CD8-positive, alpha-beta memory T cell (primary cell): ENCODE measurements at places on chromosomes 16 and 17. TPM values are rescaled to one million over a fixed set of nuclear protein-coding genes. Genes with fewer than 3 reads are reported as not detected.
A peak's percentile ranks its signal among the peaks of the same experiment; 100 is the strongest.

SPATA22 gene
- not detected for total RNA-seq

ZNF385C gene
- total RNA-seq = not detected

GRB7 gene
- total RNA-seq = not detected

BCAR1 gene
- total RNA-seq = 0.95 TPM

GRCh38 chr17:61468263-61468907, 16.2 kb downstream of the TBX4 start:
- no peaks in the 10 kb centered on the region for H3K4me1 ChIP-seq
- DNase-seq = no peak
- H3K4me3 ChIP-seq = no peak overlapping the region
- no peaks in the 10 kb centered on the region for H3K36me3 ChIP-seq
- no peaks in the 10 kb centered on the region for H3K27me3 ChIP-seq

DNA sequence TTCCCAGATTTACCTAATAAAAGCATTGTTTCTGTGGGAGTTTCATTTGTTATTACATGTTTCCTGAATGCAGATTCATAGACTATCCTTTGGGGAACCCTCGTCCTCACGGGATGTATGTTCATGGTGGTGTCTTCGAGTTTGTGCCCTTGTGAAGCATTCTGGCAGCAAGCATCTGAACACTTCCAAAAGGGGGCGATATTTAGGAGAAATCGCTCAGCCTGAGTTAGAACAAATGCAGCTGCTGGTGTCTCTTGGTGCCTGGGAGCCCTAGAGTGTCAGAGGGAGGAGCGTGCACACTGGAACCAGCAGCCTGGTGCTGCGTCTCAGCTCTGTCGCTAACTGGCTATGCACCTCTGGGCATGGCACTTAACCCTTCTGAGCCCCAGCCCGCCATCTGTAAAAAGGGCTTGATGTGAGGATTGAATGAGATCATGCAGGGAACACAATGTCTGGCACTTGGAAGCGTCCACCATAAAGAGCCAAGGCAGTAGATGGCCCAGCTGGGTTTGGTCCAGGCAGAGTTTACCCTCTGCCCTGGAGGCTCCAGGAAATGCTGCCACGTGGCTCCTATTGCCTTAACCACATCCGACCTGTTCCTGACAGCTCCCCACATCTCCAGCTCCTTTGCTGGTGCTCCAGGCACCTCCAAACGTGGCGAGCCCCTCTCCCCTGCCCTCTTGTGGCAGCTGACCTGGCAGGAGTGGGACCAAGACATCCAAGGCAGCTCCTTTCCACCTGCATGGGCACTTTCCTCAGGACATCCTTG, 25.0 kb upstream of the C16orf78 start:
- no peak overlapping the region for H3K4me3 ChIP-seq
- no peak overlapping the region for H3K27ac ChIP-seq
- H3K4me1 ChIP-seq = no peaks in the 10 kb centered on the region
- no peaks in the 10 kb centered on the region for H3K27me3 ChIP-seq

DNA sequence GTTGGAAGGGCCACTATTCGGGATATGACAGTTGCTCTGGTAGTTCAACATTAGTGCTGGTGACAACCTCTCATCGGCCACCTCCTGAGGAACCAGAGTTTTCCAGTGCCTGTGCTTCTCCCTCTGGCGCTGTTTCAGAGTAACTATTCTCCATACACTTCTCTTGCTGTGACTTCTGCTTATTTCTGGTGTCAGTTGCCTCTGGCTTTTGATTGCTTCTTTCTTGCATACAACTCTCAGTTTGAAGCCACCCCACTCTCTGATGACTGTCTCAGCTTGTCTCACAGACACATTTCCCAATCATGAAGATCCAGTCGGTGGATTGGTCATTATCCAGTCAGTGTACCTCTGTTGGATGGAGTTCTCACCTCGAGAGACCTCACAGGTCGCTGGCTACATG, 3.4 kb upstream of the TM4SF5 start:
- no peaks in the 10 kb centered on the region for H3K4me1 ChIP-seq
- H3K4me3 ChIP-seq = no peak overlapping the region
- H3K27me3 ChIP-seq = no peaks in the 10 kb centered on the region
- no peaks in the 10 kb centered on the region for H3K36me3 ChIP-seq

- H3K36me3 ChIP-seq = no peaks in the 10 kb centered on the region
- no peak for DNase-seq
- no peaks in the 10 kb centered on the region for H3K27me3 ChIP-seq
- H3K4me1 ChIP-seq = no peaks in the 10 kb centered on the region
- H3K27ac ChIP-seq = no peak overlapping the region
- H3K4me3 ChIP-seq = no peak overlapping the region
Measured at GRCh38 chr16:65809627-65810026, 556.9 kb upstream of the CDH5 start.

DNA sequence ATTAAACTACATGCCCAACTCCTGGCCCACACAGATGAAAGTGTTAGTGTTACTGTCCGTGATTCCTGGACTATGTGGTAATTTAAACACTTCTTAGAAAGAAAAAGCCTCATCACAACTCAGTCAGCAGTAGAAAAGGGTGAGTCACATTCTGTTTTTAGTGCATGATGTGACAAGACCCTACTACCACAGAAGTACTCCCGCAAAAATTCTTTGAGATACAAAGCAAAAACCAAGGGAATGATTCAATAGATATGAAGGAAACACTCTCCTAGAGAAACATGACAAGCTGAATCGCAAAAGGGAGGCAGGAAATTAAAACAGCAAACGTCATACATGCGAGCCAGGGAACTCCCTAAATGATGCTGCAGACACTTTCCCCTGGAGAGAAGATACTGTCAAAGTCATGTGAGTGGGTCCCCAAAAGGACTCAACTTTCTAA, 14.4 kb downstream of the SNN start:
- H3K36me3 ChIP-seq = peaks cover 52% of the 10 kb centered on the region
- H3K27ac ChIP-seq = no peak overlapping the region
- DNase-seq = no peak
- H3K27me3 ChIP-seq = no peaks in the 10 kb centered on the region

DNA sequence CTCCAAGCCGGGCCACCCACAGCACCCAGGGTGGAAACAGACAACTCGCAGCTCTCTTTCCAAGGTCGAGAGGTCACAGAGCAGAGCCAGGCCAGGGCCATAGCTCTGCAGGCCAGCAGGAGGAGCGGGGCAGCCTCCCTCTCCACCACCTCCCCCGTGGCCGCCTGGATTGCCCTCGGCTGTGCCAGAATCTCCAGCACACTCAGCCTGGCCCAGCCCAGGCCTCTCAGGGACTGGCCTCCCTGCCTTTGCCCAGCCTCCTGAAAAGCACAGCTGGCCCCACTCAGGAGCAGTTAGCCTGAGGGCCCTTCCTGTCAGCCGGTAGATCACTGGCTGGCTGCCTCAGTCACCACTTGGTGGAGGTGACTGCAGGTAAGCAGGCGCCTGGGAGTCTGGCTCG, 85.8 kb upstream of the SEC14L1 start:
- no peak overlapping the region for H3K27ac ChIP-seq
- H3K27me3 ChIP-seq = no peaks in the 10 kb centered on the region
- no peaks in the 10 kb centered on the region for H3K36me3 ChIP-seq
- DNase-seq = no peak
- H3K4me1 ChIP-seq = no peaks in the 10 kb centered on the region

DNA sequence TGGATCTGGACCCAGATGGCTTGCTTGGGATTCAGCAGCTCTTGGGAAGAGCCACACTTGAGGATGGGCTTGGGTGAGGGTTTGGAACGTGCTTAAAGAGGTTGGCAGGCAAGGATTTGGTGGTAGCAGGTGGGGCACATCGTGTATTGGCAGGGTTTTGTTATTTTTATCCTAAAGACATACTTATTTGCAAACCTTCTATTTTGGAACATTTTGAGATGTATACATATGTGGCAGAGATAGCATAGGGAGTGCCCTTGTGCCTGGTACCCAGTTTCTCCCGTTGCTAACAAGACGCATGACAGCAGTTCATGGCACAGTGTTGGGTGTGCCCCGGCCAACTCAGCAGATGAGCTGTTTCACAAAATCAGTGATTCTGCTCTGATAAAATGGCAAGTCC, 9.1 kb downstream of the BANP start:
- DNase-seq = no peak
- H3K27ac ChIP-seq = no peak overlapping the region
- peaks cover 66% of the 10 kb centered on the region for H3K4me1 ChIP-seq
- no peaks in the 10 kb centered on the region for H3K36me3 ChIP-seq
- no peaks in the 10 kb centered on the region for H3K27me3 ChIP-seq

GRCh38 chr16:14378131-14378551, 251.9 kb downstream of the PARN start:
- no peak overlapping the region for H3K4me3 ChIP-seq
- H3K27me3 ChIP-seq = no peaks in the 10 kb centered on the region
- H3K27ac ChIP-seq = no peak overlapping the region
- no peaks in the 10 kb centered on the region for H3K36me3 ChIP-seq

DNA sequence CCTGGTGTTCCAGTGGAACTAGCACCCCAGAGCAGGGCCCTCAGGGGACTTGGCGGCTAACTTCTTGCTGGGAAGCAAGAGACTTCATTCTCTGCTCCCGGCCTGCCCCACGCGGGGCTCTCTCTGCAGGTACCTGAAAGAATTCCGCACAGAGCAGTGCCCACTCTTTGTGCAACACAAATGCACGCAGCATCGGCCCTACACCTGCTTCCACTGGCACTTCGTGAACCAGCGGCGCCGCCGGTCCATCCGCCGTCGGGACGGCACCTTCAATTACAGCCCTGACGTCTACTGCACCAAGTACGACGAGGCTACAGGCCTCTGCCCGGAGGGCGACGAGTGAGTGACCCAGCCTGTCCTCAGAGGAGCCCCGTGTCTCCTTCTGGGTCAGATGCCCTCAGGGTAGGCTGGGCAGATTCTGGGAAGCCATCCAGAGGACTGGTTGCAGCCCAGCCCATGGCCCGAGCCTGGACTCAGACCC, 25.1 kb downstream of the UNK start:
- DNase-seq = no peak
- no peaks in the 10 kb centered on the region for H3K4me1 ChIP-seq
- no peak overlapping the region for H3K4me3 ChIP-seq
- no peak overlapping the region for H3K27ac ChIP-seq
- peaks cover 10% of the 10 kb centered on the region for H3K36me3 ChIP-seq

DNA sequence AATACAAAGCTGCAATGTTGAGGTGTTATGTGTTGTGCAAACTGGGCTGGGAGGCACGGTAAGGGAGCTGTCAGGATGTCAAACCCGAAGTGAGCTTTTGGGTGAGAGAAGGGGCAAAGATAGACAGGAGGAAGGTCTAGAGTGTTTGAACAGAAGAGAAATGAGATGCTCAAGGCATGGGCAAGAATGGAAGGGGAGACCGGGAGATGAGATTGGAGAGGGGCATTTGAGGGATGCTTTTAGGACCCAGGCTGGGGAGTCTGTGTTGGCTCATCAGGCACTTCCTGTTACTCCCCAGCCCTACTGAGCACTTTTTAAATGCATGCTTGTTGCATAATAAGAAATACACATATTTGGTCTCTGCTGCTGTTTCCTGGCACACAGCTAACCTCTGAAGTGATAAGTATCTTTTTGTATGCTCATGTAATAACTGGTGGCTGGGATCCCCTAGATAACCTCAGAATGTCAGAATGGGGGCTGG, 13.7 kb downstream of the UNC45B start:
- H3K4me3 ChIP-seq = peak overlapping the region; percentile 43
- DNase-seq = no peak

DNA sequence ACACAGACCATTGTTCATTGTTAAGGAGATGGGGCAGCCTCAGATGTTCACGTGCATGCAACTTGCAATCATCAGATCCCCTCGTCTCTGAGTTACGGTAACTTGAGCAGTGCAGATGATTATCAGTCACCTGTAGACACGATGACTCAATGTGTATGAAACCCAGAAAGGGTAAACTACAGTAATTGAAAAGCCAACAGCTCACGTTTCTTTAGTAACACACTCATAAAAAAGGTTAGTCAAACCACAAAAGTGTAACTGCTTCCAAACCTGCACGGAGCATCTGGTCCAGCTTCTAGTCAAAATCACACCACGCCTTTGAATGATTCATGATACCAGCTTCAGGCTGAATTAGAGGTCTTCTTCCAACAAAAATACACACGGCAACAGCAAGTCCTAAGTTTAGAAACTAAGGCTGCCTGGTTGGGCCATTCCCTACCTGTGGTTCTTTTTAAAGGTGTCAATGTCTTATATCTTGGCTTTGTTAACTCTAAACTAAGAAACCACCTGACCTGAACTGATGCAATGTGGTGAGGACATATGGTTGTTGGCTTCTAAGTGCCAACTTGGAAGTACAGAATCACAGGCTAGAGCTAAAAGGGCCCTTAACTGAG, 32.3 kb downstream of the GRB7 start:
- H3K27me3 ChIP-seq = no peaks in the 10 kb centered on the region
- H3K27ac ChIP-seq = peak overlapping the region; percentile 11
- H3K4me3 ChIP-seq = peak overlapping the region; percentile 7

- no peaks in the 10 kb centered on the region for H3K4me1 ChIP-seq
- no peaks in the 10 kb centered on the region for H3K36me3 ChIP-seq
- no peak for DNase-seq
- H3K27me3 ChIP-seq = no peaks in the 10 kb centered on the region
- H3K27ac ChIP-seq = no peak overlapping the region
- H3K4me3 ChIP-seq = no peak overlapping the region
Measured at GRCh38 chr16:22672830-22673210, 141.1 kb upstream of the HS3ST2 start.

DNA sequence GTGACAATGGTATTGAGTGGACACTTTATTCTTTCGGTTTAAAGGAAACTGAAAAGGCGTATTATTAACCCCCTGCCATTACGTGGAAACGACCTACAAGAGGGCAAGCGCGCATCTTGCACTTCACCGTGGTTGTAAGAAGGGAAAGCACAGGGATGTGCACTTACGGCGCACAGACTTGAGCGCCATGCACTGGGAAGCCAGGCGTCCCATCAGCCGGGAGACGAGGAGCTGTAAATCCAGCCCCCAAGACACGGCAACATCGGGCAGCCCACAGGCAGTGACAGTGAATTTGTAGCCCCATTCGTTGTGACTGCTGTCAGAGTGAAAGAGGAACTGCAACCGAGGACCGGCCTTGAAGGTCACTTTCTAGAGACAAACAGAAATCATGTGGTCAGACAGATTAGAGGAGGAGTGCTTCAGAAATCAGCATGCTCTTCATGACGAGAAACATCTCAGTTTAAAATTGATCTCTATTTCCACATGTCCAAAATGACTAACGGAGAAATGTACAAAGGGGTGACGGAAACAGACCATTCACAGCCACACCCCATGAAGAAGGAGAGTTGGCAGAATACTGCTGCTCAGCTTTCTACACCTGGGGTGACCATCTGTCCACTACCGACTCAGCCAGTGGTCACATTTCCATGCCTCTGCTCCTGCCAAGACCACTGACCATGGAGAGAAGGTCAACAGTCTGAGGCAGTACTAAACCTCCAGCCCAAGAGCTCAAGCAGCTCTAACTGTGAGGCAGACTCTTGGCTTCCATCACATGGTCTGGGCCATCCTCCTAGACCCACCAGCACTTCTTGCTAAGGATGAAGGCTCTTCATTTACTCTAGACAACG, 68.6 kb downstream of the ZZEF1 start:
- DNase-seq = no peak
- H3K27me3 ChIP-seq = no peaks in the 10 kb centered on the region
- no peak overlapping the region for H3K4me3 ChIP-seq
- no peak overlapping the region for H3K27ac ChIP-seq
- peaks cover 73% of the 10 kb centered on the region for H3K36me3 ChIP-seq

- H3K27me3 ChIP-seq = no peaks in the 10 kb centered on the region
- H3K4me1 ChIP-seq = peaks cover 19% of the 10 kb centered on the region
- no peaks in the 10 kb centered on the region for H3K36me3 ChIP-seq
- no peak for DNase-seq
- H3K4me3 ChIP-seq = no peak overlapping the region
Measured at GRCh38 chr17:39193346-39193745, 4.1 kb downstream of the CACNB1 start.
